Left renal pelvis (tissue), 4 donors: ENCODE measurements at places on chromosomes 12 and 14. TPM values are rescaled to one million over a fixed set of nuclear protein-coding genes. Genes with fewer than 3 reads are reported as not detected.
A peak's percentile ranks its signal among the peaks of the same experiment; 100 is the strongest.

GRCh38 chr12:105270671-105271255 is 34.8 kb upstream of the APPL2 start:
- no peak for DNase-seq

DNA sequence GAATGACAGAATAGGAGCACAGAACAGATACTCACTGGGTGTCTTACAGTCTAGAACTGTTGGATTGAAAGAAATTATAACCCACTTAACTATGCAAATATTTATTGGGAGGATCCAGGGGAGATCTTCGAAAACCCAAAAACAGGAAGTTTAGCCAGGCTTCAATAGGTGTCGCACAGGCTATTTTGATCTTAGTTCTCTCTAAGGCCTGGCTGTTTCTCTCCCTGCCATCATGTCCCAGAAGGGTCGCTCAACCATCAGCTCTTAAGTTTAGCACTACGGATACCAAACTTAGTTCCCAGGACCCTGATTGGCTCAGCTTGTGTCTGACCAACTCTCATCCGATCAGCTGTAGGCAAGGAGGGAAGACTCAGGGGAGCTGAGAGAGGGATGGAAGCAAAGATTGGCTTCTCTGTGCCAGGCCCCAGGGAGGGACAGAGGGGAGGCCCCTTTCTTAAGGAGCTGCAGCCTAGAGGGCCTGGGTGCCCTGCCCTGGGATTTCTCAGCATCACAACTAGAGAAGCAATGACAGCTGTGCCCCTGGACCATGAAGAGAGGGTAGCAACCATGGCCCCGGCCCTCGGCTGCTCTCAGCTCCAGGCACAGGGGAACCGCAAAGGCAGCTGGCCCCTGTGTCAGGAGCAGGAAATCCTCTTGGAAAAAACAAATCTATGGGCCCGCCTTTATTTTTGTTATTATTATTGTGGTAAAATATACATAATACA is 13.5 kb downstream of the PHETA1 start:
- DNase-seq: no peak

- no peak for DNase-seq
Measured at GRCh38 chr14:23141706-23142444, 22.8 kb upstream of the CEBPE start.

DNA sequence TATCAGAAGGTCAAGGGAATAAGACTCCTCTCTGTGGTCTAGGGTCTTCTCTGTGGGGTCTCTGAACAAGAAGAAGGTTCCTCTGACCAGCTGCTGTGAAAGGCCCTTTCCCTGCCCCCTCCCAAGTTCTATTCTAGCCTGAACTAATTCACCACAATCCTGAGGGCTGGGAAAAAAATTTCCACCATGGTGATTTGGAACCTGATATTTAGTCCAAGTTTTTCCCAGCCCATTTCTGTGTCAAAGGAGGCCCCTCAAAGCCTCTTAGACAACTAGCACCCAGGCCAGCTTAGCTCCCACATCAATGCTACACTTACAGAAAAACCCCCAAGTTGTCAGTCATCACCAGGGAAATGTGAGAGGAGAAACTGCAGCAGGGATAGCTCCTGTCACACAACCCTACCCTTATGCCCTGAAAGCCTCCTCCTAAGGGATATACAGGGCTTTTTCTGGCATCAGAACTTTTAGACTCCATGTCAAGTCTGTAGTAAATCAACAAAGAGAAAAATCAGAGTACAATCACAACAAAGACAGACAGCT is 4.5 kb downstream of the FMNL3 start:
- DNase-seq: no peak

GRCh38 chr12:114911196-114911595 is 227.2 kb upstream of the TBX3 start:
- no peak for DNase-seq

- no peak for DNase-seq
Measured at GRCh38 chr14:100118396-100119011, 40.9 kb downstream of the DEGS2 start.

DNA sequence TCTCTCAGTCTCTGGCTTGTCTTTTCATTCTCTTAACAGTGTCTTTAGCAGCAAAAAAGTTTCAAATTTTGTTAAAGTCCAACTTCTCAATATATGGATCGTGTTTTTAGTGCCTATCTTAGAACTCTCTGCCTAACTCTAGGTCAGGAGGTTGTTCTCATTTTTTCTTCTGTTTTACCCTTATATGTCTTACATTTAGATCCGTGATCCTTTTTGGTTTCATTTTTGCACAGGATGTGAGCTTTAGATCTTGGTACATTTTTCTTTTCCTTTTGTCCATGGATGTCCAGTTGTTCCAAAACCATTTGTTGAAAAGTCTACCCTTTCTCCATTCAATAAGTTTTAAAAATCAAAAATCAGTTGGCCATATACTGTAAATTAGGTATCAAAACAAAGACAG is 6.8 kb downstream of the VRK1 start:
- no peak for DNase-seq

DNA sequence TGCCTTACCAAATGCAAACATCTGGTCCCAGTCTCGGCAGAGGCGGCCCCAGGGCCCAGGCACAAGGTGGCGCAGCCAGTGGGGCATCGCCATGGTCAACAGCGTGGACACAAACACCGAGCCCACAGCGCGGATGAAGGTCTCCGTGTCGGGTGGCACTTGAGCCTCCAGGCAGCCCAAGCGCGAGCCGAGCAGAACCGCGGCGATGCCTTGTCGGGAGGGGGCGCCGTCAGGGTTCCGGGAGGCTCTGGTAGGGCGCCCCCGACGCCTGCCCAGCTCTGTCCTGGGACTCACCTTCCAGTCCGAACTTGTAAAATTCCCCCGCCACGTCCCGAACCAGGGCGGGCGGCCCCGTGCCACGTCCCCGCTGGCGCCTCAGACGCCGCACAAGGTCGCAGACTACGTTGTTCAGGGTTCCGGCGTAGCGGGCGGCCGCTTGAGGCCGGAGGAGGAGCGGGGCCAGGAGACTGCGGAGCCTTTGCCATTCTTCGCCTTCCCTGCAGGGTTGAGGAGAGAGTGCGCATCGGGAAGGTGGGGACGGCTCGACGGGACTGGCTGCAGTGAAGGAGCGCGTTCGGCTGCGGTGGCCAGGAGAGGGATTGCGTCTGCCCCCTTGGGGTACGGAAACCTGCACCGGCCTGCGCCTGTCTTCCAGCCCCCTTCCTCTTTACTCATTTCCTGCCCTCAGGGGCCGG is 1.7 kb downstream of the CYP27B1 start:
- no peak for DNase-seq

GRCh38 chr12:21527451-21528180 is 1.5 kb downstream of the SPX start:
- DNase-seq: peak; percentile 10

DNA sequence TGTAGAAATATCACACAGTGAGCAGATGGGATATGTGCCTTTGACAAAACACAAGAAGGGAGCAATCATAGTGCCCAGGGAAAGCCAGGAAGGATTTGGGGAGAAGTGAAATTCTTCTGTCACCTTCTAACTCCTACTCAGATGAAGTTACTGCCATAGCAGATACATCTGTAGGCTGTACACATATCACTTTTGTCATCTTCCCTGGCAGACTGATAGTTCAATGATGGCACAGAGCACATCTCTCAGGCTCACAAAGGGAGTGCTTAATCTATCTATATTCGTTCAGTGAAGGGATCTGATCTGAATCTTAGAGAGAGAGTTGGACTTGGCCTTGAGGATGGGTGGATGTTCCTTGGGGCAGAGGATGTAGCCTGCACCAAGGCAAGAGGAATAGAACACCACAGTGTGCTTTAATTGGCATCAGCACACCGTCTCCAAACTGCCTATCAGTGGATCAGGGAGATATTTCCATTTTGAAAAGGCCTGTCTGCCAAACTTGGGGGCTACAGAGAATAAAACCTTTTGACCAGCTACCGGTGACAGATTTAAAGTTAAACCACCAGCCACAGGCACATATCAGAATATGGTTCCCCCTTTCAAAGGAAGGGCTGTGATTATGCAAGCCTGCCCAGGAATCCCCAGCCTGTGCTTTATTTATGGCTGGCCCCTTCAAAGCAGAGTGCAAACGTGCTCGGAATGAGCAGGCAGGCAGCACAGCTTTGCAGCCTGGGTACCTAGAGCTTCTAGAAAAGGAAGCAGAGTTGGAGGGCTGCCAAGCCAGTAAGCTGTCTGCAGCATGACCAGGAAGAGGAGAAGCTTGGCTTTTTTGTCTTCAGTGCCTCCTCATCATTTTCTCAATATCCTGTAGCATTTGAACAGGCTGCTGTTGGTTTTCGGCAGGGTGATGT is 165.5 kb upstream of the DYRK2 start:
- DNase-seq: peak; percentile 33

DNA sequence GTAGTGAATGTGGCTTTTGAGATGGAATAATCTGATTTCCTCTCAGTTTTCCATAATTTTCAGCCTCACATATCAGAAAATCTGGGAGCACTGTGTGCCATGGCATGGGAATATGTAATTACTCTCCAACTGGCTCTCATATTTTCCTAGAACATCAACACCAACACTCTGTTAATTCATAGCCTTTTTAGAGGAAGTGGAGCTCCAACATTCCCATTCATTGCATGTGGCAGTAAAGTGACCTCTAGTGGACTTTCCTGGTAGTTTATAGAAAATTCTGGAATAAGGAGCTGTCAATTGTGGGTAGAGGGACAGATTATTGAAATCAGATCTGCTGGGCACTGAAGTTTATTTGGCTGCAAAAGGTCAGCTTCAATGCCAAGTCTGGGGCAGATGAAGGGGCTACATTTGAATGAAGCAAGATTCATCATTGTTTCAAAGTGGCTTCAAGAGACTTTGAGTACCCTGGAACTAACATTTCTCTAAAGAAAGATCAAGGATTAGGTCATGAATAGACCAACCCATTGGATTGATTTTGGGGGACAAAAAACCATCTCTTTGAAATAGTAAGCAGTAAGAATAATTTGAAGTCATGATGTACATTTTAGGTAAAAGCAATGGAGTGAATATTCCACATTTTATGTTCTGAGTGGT is 23.6 kb upstream of the USP44 start:
- no peak for DNase-seq

The CFAP54 gene
- 0.44 TPM for polyA plus RNA-seq

The ACRBP gene
- 6.8 TPM for polyA plus RNA-seq

The TSPAN8 gene
- 44.1 TPM for polyA plus RNA-seq

The HRK gene
- polyA plus RNA-seq: 0.72 TPM

The NTF3 gene
- polyA plus RNA-seq: 4.3 TPM
